Fibroblast of the aortic adventitia (primary cell): ENCODE measurements at places on chromosomes 4 and X. TPM values are rescaled to one million over a fixed set of nuclear protein-coding genes. Genes with fewer than 3 reads are reported as not detected.

SLC9B1 gene
- 1.2 and 2.0 TPM in 2 replicates for total RNA-seq

EXOC1L gene
- total RNA-seq = not detected in 2 replicates

FABP2 gene
- total RNA-seq = not detected in 2 replicates

GAGE12H gene
- total RNA-seq = not detected in 2 replicates

SPARCL1 gene
- total RNA-seq = not detected in 2 replicates

VCX3B gene
- not detected in 2 replicates for total RNA-seq

APEX2 gene
- 4.7 and 8.8 TPM in 2 replicates for total RNA-seq

NPY1R gene
- 0.09 and 1.1 TPM in 2 replicates for total RNA-seq

PGAM4 gene
- total RNA-seq = not detected in 2 replicates

IGSF1 gene
- total RNA-seq = 0.09 and 0.16 TPM in 2 replicates

UGT2B17 gene
- total RNA-seq = not detected in 2 replicates

MFSD8 gene
- total RNA-seq = 15.8 and 22.7 TPM in 2 replicates

NSUN7 gene
- under 0.01 TPM in 1 of 2 replicates, not detected in the other for total RNA-seq

NCAPG gene
- 2.0 and 60.1 TPM in 2 replicates for total RNA-seq

EGF gene
- 0.09 and 1.1 TPM in 2 replicates for total RNA-seq

HPGDS gene
- not detected in 2 replicates for total RNA-seq

TEX11 gene
- total RNA-seq = not detected in 2 replicates
